ENCODE measurements at places on chromosomes 2 and 18. TPM values are rescaled to one million over a fixed set of nuclear protein-coding genes. Genes with fewer than 3 reads are reported as not detected.

GRCh38 chr18:36247036-36247435 lies 50.5 kb upstream of the FHOD3 start:
- no peak for DNase-seq

- no peak for DNase-seq
Observed at GRCh38 chr2:80323610-80324009, 19.1 kb upstream of the LRRTM1 start.

DNA sequence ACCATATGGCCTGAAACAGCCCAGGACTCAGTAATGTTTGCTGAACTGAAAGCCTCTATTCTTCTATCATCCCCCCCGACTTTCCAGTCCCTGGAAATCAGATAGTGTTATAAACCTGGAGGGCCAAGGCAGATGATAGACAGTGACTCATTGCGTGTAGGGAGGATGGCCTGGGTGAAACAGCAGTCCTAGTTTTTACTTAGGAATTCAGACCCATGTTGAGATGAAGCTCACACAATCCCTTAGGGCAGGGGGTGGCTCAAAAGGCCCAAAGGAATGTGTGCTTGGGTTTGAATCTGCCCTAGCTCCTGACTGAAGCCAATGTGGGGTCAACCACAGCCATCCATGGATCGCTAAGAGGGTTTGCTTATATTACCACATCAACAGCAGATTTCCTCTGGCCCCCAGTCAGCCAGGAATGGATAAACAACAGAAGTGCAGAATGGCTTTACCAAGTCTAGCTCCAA lies 43.9 kb upstream of the STPG4 start:
- DNase-seq, result peak; percentile 100

GRCh38 chr18:32391126-32391525 lies 79.6 kb downstream of the GAREM1 start:
- no peak for DNase-seq

GRCh38 chr2:64779117-64779690 lies 125.5 kb upstream of the SERTAD2 start:
- DNase-seq, result peak; percentile 98

DNA sequence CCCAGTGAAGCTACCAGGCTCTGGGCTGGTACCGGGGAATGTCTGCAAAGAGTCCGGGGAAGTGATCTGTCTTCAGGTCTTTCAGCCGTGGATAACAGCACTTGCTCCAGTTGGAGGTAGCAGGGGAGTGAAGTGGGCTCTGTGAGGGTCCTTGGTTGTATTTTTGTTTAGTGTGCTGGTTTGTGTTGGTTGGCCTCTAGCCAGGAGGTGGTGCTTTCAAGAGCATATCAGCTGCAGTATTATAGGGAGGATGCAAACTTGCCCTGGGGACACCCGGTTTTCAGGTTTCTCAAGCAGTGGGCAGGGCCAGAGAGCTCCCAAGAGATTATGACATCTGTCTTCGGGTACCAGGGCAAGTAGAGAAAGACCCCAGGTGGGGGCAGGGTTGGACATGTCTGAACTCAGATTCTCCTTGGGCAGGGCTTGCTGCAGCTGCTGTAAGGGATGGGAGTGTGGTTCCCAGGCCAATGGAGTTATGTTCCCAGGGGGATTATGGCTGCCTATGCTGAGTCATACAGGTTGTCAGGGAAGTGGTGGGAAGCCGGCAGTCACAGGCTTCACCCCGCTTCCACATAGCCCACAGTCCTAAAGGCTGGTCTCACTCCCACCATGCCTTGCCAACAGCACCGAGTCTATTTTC lies 34.4 kb downstream of the ACAA2 start:
- no peak for DNase-seq

- DNase-seq, result peak; percentile 77
Observed at GRCh38 chr2:101360232-101360631, 27.1 kb downstream of the CREG2 start.

DNA sequence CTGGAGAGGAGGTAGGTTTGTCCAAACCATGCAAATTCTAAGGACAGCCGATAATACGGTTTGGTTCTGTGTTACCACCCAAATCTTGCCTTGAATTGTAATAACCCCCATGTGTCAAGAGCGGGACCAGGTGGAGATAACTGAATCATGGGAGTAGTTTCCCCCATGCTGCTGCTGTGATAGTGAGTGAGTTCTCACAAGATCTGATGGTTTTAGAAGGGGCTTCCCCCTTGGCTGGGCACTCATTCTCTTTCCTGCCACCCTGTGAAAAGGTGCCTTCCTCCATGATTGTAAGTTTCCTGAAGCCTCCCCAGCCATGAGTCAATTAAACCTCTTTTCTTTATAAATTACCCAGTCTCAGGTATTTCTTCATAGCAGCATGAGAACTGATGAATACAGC lies 295.2 kb downstream of the NBAS start:
- no peak for DNase-seq

The SERPINB12 gene
- total RNA-seq, result not detected

The CTIF gene
- 93.6 TPM for total RNA-seq

The SERPINB11 gene
- total RNA-seq, result not detected
